ENCODE measurements at places on chromosomes 1 and 21.

DNA sequence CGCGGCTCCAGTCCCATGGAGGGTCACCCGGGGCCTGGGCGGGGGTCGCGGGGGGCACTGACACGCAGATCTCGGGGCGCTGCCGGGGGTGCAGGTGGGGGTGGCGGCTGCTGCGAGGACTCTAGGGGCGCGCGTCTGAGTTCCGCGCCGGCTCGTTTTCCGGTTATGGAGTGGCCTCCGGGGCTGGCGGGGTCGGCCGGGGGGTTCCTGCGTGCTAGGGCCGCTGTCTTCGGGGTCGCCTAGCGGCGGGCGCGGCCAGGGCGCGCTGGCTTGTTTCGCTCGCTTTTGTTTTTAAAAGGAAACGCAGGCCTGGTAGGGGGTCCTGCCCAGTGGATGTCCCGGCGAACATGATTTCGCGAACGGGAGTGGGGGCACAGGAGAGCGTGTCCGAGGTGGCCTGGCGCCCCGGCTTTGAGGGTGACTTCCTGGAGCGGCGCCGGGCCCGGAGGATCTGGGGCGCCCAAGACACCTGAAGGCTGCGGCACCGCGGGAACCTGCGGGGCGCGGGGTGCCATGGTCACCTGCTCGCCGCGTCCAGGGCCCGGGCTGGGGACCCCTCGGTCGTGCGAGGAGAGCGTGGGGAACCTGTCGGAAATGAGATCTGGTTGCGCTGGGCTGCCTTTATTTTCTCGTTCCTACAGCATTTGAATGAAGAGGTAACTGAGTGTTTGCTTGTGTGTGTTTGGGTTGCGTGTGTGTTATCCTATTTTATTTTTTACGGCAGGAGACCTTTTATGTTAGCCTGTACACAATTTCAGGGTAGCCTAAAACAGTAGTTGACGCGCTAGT is 618 bp downstream of the ETS2 start:
- peak; percentile 44 for DNase-seq

- DNase-seq = no peak
Observed at GRCh38 chr21:36766511-36766910, 67.6 kb downstream of the SIM2 start.

- DNase-seq = no peak
Observed at GRCh38 chr1:9903801-9904527, 6.1 kb downstream of the CTNNBIP1 start.

GRCh38 chr1:117229217-117229616 is 18.5 kb upstream of the VTCN1 start:
- no peak for DNase-seq

DNA sequence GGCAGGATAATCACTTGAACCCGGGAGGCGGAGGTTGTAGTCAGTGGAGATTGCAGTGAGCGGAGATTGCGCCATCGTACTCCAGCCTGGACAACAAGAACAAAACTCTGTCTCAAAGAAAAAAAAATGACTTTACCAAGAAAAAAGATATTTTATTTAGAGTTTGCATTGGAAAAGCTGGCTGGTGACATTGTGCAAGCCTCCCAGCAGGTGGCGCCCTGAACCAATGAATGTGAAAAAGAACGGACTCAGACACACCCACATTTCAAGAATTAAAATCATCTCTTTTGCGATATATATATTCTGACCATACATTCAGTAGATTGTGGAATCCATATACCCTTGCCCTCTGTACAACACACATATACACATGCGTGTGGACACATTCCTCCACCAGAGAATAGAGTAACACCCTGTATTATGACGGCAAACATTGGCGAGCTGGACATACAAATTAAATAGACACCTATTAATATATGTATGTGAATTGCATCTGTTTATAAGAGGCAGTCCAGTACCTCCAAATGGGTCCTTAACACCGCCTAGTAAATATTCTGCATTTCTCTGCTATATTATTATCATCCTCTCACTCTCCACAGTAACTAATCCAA is 39.0 kb upstream of the CADM3 start:
- DNase-seq = peak; percentile 75

DNA sequence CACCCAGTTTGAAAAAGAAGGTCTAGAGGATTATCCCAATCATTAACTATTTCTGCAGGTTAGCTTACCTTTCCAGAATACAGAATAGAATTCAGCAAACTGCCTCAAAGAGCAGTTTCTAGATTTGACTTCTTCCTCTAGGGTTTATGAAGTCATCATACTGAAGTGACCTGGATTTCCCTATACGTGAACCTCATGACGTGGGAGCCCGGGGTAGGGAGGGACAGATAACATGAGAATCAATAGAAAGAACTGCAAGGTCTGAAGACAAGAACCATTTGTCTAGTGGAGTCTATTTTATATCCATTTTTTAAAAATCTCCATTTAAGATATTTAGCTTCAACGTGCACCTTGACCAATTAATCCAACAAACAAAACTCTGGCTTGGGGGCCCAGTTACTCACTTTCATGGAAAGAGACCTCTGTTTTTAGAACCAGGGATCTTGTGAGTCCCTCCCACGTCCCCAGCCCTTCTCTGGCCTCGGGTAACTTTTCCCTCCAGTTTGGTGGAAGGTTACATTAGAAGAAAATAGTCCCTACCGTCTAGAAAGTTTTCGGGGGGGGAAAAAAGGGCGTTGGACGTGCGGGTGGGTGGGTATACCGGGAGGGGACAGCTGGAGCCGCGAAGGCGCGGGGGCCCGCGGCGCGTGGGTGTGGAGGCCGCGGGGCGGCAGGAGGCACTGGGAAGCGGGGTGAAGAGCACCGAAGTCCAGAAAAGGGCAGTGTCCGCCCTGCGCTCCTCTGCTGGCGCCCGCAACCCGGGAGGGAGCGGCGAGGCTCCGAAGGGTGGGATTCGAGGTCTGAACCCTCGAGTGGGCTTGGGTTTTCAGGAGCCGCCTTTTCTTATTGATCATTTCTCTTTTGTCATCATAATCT is 13.8 kb upstream of the POGZ start:
- peak; percentile 23 for DNase-seq

GRCh38 chr1:183592733-183593132 is 2.5 kb upstream of the NCF2 start:
- DNase-seq = no peak

DNA sequence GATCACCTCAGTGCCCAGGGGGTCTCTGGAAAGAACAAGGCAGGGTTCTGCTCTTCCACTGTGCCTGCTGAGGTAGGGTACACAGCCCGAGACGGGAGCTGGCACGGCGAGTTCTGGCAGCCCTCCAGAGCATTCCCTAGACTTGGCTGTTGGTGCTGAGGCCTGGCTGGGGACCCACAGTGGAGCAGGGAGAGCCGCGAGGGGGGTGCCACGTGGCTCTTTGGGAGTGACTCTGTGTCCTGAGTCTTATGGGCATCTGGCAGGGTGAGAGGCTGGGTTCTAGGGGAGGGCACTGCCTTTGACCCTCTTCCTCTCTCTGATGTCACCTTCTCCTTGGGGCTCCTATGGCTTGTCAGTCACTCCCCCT is 336.4 kb downstream of the CAMTA1 start:
- DNase-seq = no peak

DNA sequence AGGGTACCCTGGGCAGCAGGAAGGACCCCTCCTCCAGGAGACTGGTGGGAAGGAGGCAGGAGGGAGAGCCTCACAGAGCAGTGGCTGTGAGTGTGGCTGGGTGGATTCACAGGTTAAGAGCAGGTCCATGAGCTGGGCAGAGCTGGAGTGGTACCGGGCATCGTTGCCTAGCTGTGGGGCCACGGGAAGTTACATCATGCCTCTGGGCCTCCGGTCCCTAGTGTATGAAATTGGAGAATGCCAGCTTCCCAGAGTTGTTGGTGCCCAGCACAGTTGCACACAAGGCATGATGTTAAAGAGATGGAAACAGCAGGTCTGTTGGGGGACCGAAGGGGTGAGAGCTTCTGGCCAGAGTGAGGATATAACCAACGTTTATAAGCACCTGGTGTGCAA is 18.5 kb downstream of the FOXO6 start:
- no peak for DNase-seq

DNA sequence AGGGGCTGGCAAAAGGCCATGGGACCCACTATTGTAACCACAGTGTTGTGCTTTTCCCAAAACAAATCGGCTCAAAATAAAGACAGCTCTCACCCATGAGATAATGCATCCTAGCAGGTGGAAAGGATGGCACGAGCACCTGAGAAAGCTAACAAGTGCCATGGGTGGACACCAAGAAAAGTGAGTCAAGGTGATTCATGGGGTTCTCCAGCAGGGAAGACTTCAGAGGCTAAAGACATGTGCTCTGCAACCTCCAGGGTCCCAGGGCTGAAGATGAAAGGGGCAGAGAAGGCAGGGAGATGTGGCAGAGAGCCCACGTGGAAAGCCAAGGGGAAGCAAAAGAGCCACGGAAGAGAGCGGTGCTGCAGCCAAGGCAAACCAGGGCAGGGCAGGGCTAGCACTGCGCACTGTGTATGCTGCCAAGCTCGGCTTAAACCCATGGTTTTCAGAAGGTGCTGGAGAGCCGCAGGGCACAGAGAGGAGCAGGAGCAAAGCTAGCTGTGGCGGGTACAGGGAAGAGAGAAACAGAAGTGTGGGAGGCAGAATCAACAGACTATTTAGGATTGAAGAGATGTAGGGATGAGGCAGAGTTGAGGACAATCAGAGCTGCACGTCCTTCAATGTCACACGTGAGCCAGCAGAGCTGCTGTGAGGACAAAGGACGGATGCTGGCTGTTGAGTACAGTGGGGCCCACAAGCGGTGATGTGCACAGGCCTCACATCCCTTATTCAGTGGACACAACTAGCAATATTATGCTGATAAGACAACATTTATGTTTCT is 41.8 kb upstream of the C1orf198 start:
- no peak for DNase-seq

DNA sequence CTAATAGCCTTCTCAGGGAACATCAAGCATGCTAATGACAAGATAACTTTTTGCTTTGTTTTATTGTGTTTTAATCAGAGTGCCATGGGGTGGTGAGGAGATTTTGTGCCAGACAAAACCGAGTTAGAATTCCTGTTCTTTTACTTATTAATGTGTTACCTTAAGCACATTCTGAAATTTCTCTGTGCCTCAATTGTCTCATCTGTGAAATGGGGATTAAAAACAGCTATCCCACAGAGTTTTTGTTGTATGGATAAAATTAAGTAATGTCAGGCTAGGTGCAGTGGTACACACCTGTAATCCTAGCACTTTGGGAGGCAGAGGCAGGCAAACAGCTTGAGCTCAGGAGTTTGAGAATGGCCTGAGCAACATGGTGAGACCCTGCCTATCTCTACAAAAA is 138.0 kb downstream of the PROX1 start:
- DNase-seq = no peak

DNA sequence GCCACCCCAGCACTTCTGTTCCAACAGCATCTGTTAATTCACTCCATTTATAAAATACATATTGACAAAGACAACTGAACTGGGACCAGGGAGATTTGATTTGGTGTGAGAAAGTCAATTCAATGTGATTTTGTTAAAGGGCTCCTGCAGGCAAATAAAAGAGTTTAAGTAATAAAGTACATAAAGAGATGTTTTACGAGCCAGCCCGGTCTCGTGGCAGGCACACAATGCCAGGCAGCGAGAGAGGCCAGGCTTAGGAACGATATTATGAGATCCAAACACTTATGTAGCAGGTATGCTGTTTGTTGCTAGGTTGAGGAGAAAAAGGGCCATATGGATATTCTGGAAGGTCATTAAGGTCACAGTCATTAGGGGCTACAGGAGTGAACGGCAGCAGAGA is 227.1 kb downstream of the KCTD3 start:
- DNase-seq = no peak

- DNase-seq = no peak
Observed at GRCh38 chr21:29616209-29616751, 317.6 kb downstream of the BACH1 start.

DNA sequence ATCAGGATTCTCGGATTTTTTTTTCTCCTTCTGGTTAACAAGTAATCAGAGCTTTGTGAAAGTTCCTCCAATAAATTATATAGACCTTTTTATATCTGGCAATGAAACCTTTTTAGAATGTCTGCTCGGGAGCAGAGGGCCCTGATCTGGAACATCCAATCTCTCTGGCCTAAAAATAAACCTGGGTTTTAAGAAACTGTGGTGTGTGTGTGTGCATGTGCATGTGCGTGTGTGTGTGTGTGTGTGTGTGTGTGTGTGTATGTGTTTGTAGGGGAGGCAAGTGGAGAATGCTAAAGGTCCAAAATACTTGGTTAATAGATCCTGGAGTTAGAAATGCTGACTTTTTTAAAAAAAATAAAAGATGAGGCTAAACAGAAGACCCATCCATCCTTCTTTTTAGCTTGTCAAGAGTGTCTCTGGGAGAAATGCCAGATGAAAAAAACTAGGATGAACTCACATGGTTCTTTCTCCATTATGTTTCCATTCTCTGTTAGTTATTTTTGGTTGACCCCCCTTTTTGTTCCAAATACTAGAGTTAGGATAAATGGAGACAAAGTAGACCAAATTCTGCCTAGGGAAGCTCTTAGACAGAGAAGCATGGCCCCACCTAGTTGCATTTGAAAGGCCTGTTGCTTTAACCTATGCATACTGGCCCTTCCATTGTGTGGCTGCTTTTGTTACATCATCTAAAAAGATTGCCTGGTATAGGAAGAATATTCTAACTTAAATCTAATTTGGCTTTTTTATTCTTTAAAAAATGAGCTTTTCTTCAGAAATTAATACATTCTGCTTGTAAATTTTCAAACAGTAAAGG is 175.9 kb downstream of the PAPPA2 start:
- no peak for DNase-seq

GRCh38 chr1:100580446-100580845 is 42.5 kb downstream of the GPR88 start:
- DNase-seq = no peak

- no peak for DNase-seq
Observed at GRCh38 chr1:204872262-204872881, 1.7 kb downstream of the NFASC start.

DNA sequence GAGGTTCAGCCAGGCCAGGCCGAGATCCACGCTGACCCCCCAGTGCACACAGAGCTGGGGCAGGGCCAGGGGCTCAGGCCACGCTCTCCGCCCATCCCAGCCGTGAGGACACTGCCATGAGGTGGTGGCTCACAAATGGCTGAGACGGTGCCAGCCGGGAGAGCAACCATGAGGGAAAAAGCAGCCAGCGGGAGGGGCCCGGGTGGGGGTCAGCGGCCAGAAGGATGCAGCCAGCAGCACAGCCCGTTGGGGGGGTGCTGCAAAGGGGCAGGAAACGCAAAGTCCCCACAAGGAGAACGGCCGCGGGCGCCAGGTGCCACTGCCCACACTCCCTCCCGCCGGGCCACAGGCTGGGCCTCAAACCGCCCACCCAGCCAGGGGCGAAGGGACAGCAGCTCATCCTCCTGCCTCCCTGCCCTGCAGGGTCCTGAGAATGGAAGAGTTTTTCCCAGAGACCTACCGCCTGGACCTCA is 8.3 kb downstream of the TTLL10 start:
- DNase-seq = no peak

Data from stimulated activated CD4-positive, alpha-beta T cell treated with anti-CD3 and anti-CD28 coated beads, Interleukin-4, amount 100 ng/mL, for 1 hour (primary cell).